Ascending aorta (tissue), 2 donors: ENCODE measurements at places on chromosomes 1 and 21.

- DNase-seq: no peak
Measured at GRCh38 chr1:202293569-202293968, 48.2 kb downstream of the UBE2T start.

DNA sequence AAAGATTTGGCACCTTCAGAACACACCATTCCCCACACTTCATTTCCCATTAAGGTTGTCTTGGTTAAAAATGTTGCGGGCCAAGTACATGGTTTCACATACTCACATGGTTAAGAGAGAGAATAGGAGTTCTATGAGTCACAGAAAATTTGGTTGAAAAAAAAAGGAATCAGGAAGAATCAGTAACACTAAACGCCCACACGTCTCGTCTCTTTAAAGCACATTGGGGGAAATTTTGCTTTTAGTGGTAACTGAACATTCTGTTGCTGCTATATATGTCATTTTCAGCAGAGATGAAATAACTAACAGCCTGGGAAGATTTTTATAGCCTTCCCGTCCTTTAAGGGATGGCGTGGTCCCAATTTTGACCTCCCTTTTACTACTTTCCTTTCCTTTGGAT is 132.9 kb upstream of the ERG start:
- no peak for DNase-seq

DNA sequence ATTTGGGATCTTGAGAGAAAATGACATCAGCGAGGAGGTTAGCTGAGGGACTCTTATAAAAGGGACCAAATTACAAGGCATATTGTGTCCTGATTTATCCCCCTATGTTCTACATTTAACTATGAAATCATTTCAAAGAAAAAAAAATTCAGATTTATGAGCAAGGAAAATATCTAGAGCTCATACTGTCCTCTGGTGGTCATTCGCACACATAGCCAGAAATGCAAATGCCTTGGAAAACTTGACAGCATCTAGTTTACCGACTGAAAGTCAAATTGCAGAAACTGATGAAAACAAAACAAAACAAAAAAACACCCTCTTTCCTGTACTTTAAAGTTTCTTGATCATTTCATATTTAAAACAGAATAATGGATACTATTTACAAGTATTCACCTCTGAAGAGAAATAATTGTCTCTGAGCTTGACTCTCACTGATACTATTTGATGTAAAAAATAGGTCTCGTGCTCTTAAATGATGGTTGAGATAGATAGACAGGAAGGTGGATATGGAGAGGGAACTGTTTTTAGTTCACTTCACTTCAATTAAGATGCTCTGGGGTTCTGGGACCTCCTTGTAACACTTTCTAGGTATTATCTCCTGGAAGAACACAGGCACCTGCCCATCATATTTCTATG is 253.8 kb downstream of the PCP4 start:
- no peak for DNase-seq

GRCh38 chr1:46364612-46365011 is 24.0 kb downstream of the NSUN4 start:
- no peak for DNase-seq

- DNase-seq: no peak
Measured at GRCh38 chr1:3119725-3120124, 50.7 kb downstream of the PRDM16 start.

DNA sequence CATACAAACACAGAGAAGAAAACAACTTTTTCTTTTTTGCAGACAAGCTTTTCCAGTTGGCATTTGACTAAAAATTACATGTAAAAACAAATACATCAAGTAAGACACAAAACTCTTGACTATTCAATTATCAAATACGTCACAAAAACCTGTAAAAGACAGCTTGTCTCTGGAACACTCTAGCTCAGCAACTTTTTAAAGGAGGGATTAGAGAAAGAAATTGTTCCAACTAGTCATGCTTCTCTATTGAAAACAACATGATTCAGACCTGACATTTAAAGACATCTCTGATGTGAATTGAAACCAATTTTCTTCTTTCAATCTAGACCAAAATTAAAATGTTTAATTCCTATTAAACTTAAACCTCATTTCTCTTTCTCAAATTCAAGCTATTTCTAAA is 30.3 kb downstream of the SMYD3 start:
- DNase-seq: no peak

GRCh38 chr1:18175530-18176377 is 68.2 kb downstream of the IGSF21 start:
- DNase-seq: no peak
